ENCODE measurements at places on chromosomes 6 and 20.

DNA sequence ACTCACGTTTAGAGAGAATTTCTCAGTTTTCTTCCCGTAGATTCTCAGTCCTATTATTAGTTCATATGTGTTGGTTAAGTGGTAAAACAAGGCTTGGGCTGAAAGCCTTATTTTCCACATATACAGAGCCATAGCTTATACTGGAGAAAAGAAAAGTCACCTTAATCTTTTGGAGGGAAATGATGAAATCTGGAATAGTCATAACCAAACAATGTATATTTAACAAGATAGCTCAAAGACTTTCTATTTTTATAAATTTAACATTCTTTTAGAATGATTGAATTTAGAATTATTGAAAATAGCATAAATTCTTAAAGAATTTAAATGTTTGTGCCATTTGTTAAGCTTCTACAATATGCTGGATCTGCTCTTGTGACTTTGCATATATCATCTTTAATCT lies 85.8 kb downstream of the CDKAL1 start:
- no peak for DNase-seq

DNA sequence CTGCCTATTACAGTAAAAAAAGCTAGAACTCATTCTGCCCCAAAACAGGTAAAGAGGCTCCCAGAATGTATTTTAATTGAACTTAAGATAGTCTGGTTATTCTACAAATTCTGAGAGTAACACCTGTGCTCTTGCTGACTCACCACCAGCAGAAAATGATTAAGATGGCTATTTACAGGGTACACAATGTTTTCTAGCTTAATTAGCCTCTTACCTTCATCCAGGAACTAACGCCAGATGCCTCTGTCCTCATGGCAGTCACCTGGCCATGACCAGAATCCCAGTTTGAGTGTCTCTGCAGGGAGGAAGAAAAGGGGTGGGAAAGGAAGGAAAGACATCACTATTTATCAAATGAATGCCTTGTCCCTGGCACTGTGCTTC lies 31.3 kb upstream of the PPP1R3G start:
- DNase-seq: no peak

GRCh38 chr6:71490876-71491275 lies 202.3 kb downstream of the OGFRL1 start:
- no peak for DNase-seq

DNA sequence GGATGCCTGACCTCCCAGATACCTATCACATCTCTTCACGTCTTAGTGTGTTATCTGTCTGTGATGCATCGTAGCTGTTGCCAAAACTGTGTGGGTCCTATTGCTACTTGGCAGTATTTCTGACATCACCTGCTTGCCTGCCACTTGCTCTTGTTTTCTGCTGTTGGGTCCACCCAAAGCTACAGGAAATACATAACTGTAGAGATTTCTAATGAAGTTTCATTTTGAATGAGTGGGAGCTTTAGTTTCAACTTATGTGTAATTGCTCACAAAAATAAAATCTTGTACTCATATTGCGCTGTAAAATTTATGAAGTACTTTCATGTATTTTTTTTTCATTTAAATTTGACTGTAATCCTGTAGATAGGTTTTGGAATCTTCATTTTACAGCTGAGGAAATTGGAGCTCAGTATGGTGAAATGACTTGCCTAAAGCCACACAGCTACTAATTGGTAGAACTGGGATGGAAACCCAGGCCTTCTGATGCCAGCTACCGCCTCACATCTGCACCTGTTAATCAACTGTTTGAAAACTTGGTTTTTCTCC lies 113.6 kb upstream of the MAN1A1 start:
- DNase-seq: no peak

- no peak for DNase-seq
Observed at GRCh38 chr6:37822851-37823682, 3.5 kb downstream of the ZFAND3 start.

DNA sequence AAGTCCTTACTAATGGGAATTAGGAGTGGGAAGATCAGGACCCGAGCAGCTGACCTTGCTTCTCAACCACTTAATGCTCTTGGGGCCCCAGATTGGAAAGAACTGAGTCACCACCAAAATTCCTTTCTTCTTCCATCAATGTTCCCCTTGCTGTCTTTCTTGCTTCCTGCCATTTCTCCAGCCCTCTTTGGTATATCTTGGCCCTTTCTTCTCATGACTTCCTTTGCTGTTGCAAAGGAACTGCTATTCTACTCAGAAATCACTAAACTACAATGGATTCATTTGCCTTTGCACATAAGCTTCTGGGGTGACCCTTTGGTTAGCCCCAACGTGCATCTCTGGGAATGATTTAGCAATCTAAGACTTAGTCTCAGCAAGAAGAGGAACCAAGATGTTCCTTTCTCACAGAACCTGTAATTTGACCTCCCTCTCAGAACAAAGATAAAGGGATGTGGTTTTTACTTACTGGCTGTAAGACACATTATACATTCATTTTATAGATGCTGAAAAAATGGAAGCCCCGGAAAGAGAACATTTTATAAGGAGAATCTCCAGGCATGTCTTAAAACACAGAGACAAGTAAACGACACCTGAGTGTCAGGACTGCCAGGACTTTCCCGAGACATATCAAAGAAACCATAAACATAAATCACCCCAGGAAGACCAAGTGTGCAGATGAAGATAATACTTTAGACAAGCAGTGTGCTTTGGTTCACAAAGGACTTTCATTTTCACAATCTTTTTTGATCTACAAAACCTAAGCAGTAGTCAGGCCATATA lies 99.0 kb upstream of the TNFAIP3 start:
- no peak for DNase-seq

GRCh38 chr6:169140986-169141495 lies 112.6 kb downstream of the THBS2 start:
- no peak for DNase-seq

GRCh38 chr6:166005401-166005943 lies 162.2 kb downstream of the TBXT start:
- no peak for DNase-seq

- no peak for DNase-seq
Observed at GRCh38 chr6:34414999-34415858, 10.6 kb downstream of the RPS10 start.

GRCh38 chr20:56588996-56589395 lies 40.1 kb upstream of the TFAP2C start:
- DNase-seq: no peak

DNA sequence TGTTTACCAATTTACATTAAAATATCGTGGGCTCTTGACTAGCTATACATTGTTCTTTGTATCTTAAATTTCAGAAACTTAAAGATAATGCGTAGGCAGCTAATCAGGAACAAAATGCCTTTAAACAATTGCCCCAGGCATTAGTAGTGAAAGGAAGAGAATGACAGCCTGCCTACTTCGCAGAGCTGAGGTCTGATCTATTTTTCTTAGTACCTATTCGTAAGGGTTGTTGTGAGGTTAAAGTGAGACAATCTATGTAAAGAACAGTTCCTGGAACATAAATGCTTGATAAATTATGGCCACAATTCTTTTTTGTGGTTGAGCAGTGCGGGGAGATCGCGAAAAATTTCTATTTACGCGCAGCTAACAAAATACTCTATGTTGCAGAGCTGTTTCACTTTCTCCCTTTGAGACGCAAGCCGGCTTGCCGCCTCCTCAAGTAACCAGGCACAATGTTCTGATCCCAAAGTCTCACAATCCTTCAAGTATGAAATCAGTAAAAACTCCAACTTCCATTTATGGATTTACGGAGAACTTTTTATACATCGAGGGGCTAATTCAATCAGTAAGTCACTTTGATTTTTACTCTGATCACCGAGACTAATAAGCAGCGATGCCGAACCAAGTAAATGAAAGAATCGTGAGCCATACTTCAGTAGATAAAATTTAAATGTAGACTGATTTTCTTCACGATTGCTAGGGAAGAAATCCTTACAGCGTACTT lies 878 bp upstream of the PNRC1 start:
- DNase-seq: no peak

DNA sequence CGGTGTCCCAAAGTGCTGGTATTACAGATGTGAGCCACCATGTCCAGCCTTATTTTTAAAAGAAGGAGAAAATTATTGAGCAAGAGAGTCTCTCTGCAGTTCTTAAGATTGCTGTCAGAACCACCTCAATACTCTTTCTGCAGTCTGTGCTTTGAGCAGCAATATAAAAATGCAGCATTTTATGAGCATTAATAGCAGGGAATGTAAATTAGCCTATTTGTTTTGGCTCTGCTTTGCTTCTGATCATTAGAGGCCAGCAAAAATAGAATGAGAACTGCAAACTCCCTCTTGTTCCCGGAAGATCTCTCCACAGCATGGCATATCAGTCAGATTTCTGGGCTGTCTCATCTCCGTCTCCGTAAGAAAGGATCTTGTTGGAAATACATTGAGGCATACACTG lies 35.8 kb downstream of the C6orf15 start:
- no peak for DNase-seq

DNA sequence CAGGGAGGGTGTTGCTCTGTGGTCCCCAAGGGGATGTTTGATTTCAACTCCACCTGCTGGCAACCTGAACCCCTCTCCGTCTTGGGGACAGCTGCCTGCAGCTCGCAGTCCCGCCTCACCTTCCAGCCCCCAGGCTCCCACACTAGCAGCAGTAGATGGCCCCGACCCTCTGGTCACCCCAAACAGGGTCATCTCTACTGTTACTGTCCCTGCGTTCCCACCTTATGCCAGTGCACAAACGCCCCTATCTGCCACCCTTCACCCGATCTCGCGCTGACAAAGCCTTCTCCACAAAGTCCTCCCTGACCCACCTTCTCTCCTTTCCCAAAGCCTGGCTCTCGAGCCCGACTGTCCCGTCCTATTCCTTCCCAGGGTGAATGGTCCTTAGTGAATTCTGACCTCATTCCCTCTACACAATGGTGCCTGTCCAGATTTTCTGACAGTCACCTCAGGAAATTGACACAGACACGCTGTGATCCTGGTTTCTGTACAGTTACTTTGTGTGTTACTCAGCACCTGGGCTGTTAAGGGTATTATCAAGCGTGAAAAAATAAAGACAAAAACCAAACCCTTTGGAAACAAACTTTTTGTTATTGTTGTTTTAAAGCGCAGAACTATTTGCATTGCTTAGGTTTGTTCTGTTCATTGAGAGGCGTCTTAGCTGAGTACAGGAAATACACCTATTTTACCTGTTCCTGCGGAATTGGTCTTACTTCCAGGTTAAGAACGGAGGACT lies 728 bp downstream of the FUT9 start:
- DNase-seq: no peak

GRCh38 chr6:47160702-47161101 lies 118.6 kb upstream of the ADGRF1 start:
- DNase-seq: no peak

DNA sequence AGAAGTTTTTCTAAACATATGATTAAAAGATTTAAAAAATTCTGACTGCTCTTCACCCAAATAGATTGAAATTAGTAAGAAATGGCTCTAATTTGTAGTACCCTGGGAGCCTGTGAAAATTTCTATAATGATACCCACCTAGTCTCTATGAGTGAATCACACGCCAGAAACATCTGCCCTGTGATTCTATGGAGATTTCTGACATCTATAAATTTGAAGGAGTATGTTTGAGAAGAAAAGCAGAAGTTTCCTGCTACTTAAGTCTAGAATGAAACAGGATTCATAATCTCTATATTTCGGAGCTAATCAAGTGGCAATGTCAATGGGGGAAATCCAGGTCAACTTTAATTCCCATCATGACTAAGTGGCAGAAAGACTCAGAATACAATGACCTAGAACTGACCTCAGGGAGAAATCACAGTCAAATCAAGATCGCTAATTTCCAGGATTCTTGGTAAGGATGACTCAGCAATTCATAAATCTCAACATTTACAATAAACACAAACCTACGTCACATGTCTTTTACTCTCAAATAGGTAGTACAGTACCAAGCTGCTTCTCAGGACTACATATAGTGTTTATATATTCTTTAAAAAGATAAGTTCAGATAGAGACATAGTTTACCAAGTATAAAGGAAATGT lies 186.2 kb upstream of the TNFAIP3 start:
- DNase-seq: no peak

- peak; percentile 97 for DNase-seq
Observed at GRCh38 chr20:17569616-17570346, at the start of gene DSTN. DSTN (plus strand) TSS chr20:17570075; CDS start chr20:17570209, 134 bp downstream.

DNA sequence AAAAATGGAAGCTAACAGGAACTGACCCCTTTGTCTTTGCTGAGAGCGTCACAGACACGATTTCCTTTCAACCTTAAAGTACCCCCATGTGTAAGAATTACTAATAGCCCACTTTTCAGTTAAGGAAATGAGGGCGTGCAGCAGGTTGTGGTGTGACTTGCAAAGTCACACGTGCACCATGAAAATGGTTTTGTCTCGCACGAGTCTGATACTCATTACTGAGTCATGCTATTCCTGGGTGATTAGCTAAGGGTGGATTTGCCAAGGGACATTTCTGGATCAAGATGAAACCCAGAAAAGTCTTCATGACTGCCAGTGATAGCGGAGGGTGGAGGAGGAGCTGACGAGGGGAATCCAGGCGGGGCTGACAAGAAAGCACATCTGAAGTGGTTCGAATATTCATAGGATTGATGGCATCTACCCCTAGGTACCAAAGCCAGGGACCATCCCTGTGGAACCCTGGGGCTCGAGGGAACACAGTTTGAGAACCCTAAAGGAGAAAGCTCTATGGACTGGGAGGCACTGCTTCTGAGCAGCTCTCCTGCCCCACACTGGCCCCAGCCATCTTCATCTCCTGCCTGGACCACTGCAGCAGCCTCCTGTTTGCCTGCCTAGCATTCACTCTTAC lies 12.1 kb upstream of the NFATC2 start:
- no peak for DNase-seq

DNA sequence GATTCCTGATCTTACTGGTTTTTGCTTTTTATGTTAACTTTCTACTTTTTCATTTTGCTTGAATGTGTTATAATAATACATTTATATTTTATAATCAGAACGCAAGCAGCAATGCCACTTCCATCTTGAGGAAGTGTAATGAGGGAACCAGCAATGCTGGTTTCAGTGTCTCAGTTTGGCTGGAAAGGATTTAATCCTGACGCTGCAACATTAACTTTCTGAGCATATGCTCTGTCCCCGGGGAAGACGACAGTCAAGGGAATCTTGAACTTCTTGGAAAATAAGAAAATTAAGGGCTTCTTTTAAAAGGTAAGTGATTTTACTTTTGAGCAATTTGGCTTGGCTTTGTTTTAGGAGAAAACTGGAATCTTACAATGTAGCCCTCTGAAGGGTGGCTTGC lies 205.5 kb upstream of the AGPAT4 start:
- DNase-seq: no peak

DNA sequence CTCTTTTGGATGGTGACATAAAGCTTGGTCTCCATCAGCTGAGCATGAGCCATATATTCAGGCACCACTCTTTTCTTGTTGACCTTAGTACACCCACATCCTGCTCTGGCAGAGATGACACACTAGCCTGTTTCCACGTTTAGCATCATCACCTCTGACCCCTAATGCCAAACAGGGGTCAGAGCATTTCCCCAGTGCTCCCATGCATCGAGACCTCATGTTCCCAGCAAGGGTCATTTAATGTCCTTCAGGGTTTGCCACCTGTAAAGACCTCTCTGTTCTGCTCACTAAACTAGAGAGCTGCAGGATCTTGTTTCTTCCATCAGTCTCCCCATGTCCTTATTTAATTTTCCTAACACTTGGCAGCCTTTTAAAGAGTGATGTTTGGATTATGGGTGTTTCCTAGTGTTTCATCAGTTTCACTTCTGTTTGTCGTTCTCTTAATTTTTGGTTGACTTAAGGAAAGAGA lies 97.5 kb downstream of the AIG1 start:
- DNase-seq: no peak

Measured in WTC11 (cell line).